ENCODE measurements at places on chromosomes 4 and X.

DNA sequence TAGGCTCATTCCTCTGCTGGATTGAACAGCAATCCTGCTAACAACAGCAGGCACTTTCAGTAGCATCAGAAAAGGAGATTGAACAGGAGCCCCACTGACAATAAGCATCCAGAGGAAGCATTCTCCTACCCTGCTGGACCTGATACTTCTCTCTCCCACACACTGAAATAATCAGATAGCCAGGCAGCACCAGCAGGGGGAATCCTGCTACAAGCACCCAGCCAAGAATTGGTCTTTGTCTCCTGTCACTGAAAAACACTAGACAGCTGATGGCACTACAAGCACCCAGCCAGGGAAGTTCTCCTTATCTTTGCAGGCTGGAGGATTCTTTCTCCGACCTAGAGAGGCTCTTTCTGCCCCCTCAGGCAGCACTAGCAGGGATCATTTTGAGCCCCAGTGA, 444.3 kb upstream of the GRIA3 start:
- DNase-seq = no peak

DNA sequence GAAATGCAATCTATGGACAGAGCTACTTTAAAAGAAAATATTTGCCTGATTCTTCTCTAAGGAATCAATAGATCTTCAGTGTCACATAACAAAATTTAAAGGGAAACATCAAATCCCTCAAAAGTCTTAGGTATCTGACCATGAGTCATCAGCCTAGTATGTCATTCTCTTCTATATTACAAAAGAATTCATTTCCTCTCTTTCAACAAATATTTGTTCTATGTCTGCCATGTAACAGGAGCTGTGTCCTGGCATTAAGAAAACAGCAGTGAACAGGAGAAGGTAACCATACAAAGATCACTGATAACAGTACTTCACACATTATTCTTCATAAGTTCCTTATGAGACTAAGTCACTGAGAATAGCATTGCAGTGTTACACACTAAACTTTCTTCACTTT, 243.6 kb upstream of the DKK2 start:
- no peak for DNase-seq

DNA sequence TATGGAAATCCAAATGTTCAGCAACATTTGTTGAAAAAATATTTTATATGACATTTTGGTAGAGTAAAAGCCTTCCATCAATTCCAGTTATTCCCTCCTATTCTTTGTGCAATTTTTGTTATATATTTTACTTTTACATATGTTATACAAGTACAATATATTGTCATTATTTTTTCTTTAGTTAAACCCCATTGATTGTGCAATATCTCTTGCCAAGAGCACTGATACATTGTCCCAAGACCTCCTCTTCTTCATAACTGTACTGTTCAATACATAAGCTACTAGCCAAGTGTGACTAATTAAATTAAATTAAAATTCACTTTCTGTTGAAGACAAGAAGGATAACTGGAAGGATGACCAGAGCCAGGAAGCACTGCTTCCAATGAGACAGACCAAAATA, 527.5 kb downstream of the TMA16 start:
- DNase-seq = no peak

- no peak for DNase-seq
Observed at GRCh38 chr4:3250438-3250955, 1.5 kb downstream of the MSANTD1 start.

- DNase-seq = no peak
Observed at GRCh38 chr4:137664046-137664387, 131.7 kb upstream of the PCDH18 start.
